ENCODE measurements at places on chromosomes 7 and 10. TPM values are rescaled to one million over a fixed set of nuclear protein-coding genes. Genes with fewer than 3 reads are reported as not detected.
A peak's percentile ranks its signal among the peaks of the same experiment; 100 is the strongest.

The DEPP1 gene
- 34.0 TPM for total RNA-seq

The NPTX2 gene
- not detected for total RNA-seq

The WASHC2C gene
- total RNA-seq, result 22.5 TPM

The LLCFC1 gene
- not detected for total RNA-seq

The C7orf57 gene
- total RNA-seq, result not detected

The LRRC17 gene
- 9.7 TPM for total RNA-seq

The EN2 gene
- total RNA-seq, result not detected

- H3K36me3 ChIP-seq, result no peaks in the 10 kb centered on the region
- peak; percentile 29 for DNase-seq
- H3K27ac ChIP-seq, result peak overlapping the region; percentile 38
- H3K4me3 ChIP-seq, result no peak overlapping the region
- peaks cover 18% of the 10 kb centered on the region for H3K4me1 ChIP-seq
- H3K27me3 ChIP-seq, result no peaks in the 10 kb centered on the region
Measured at GRCh38 chr7:24668927-24669635, 88.2 kb downstream of the GSDME start.

GRCh38 chr10:45274364-45274763 lies 41.0 kb downstream of the OR13A1 start:
- DNase-seq, result no peak
- H3K4me3 ChIP-seq, result no peak overlapping the region
- H3K4me1 ChIP-seq, result no peaks in the 10 kb centered on the region
- no peak overlapping the region for H3K27ac ChIP-seq

DNA sequence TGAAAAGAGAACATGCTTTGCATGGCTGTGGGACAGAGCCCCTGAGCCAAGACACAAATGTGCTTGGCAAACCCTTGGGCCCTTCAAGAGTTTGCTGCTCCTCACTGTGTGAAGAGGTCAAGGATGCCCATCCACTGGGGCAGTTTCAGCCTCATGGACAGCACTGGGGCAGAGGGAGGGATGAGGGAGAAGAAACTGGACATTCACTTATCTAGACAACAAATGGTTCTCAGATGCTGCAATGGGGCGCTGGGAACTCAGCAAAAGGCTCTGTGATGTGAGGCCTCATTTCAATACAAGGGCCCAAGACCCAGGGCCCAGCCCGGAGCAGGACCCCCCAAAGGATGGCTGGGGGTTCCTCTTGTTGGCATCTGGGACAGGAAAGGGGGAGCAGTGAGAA lies 49.1 kb downstream of the EBF3 start:
- H3K4me3 ChIP-seq, result no peak overlapping the region
- H3K27me3 ChIP-seq, result no peaks in the 10 kb centered on the region
- no peak for DNase-seq
- H3K36me3 ChIP-seq, result no peaks in the 10 kb centered on the region
- H3K27ac ChIP-seq, result no peak overlapping the region
- H3K4me1 ChIP-seq, result peaks cover 3% of the 10 kb centered on the region

DNA sequence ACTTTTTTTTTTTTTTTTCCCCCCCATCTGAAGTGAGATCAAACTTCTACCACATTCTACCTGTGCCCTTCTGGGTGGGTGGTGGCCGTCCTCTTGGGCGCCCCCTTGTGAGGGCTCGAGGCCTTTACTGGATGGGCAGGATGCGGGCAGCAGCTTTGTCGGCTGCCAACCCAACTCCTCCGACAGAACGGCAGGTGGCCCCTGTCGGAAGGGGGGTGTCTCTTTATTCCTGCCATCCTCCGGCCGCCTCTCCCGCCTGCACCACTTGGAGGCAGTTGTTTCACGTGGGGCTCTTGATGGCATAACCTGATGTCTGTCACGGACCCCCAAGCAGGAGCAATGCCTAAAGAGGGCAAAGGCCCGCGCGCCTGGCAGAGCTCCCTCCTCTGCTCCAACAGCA lies 31.0 kb downstream of the AMZ1 start:
- H3K4me1 ChIP-seq, result peaks cover 49% of the 10 kb centered on the region
- no peak for DNase-seq
- H3K36me3 ChIP-seq, result no peaks in the 10 kb centered on the region
- H3K4me3 ChIP-seq, result no peak overlapping the region
- no peaks in the 10 kb centered on the region for H3K27me3 ChIP-seq

GRCh38 chr10:91487911-91488582 lies 77.9 kb downstream of the HECTD2 start:
- H3K27ac ChIP-seq, result no peak overlapping the region
- DNase-seq, result no peak
- H3K4me1 ChIP-seq, result peaks cover 10% of the 10 kb centered on the region
- no peaks in the 10 kb centered on the region for H3K27me3 ChIP-seq
- H3K36me3 ChIP-seq, result no peaks in the 10 kb centered on the region

GRCh38 chr7:116786791-116787443 lies 75.5 kb upstream of the CAPZA2 start:
- H3K4me3 ChIP-seq, result no peak overlapping the region
- H3K27ac ChIP-seq, result no peak overlapping the region
- no peaks in the 10 kb centered on the region for H3K27me3 ChIP-seq
- no peaks in the 10 kb centered on the region for H3K4me1 ChIP-seq
- H3K36me3 ChIP-seq, result no peaks in the 10 kb centered on the region
- peak; percentile 40 for DNase-seq

DNA sequence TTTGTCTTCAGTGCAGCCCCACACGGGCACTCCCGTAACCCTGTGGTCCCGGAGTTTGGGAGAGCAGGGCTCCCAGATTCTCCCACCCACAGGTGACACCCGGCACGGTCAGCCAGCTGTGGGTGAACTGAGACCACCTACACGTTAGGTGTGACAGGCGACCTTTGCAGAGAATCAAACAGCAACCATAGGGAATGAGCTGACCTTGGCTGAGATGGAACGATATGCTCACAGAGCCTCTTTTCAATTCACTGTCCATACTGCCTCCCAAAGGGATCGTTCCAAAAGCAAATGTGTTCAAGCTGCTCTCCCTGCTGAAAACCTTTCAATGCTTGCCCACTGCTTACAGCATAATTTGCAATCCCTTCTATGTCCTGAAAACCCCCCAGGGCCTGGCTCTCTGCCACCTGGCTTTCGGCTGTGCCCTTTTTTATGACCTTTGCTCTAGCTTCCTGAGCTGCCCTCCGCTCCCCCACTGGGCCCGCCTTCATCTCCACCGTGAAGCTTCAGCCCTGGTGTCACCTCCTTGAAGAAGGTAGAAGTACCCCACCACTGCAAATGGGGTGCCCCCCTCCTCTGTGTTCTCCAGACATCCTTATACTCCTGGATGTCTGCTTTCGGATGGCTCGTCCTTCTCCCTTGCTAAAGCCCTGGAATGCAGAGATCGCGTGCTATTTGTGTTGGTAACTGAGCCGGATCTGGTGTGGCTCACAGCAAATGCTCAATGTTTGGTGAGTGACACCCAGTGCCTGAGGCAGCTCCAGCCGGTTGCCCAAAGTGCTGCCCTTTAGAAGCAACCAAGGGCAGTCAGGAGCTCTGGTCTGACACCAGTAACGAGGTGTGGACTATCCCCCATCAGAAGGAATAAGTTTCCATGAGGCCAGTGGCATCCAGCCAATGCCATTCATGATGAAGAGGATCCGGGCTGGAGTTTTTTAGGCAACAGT lies 90.4 kb downstream of the KIAA1549 start:
- peaks cover 9% of the 10 kb centered on the region for H3K36me3 ChIP-seq
- peak; percentile 21 for DNase-seq
- no peak overlapping the region for H3K4me3 ChIP-seq
- no peak overlapping the region for H3K27ac ChIP-seq

- peaks cover 28% of the 10 kb centered on the region for H3K36me3 ChIP-seq
- H3K4me1 ChIP-seq, result no peaks in the 10 kb centered on the region
- no peak overlapping the region for H3K27ac ChIP-seq
- H3K27me3 ChIP-seq, result no peaks in the 10 kb centered on the region
- H3K4me3 ChIP-seq, result peak overlapping the region; percentile 32
- peak; percentile 80 for DNase-seq
Measured at GRCh38 chr7:151125470-151125845, 39.2 kb downstream of the AGAP3 start.

- H3K4me1 ChIP-seq, result no peaks in the 10 kb centered on the region
- H3K27ac ChIP-seq, result no peak overlapping the region
- H3K4me3 ChIP-seq, result no peak overlapping the region
Measured at GRCh38 chr7:30655096-30655970, 26.9 kb downstream of the CRHR2 start.

- no peak overlapping the region for H3K4me3 ChIP-seq
- peaks cover 26% of the 10 kb centered on the region for H3K4me1 ChIP-seq
- no peaks in the 10 kb centered on the region for H3K36me3 ChIP-seq
Measured at GRCh38 chr10:78403781-78404180, 370.1 kb downstream of the RPS24 start.

- H3K36me3 ChIP-seq, result no peaks in the 10 kb centered on the region
- peaks cover 11% of the 10 kb centered on the region for H3K4me1 ChIP-seq
- H3K27ac ChIP-seq, result peak overlapping the region; percentile 49
- H3K4me3 ChIP-seq, result no peak overlapping the region
Measured at GRCh38 chr10:98567391-98568133, 120.8 kb upstream of the HPS1 start.

DNA sequence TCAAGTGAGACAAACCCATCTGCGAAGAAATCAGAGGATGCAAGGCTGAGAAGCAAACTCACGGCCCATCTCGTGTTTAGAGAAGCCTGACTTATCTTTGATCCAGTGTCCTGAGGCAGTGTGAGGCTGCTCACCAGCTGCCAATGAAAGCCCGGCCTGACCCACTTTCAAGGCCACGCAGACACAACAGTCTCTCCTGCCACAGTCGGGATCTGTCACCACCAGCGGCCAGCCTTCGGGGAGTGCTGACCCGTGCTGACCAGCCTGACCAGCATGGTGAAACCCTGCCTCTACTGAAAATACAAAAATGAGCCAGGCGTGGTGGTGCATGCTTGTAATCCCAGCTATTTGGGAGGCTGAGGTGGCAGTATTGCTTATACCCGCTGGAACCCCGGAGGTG lies 7.4 kb upstream of the DNAJB6 start:
- H3K27ac ChIP-seq, result no peak overlapping the region
- H3K4me3 ChIP-seq, result no peak overlapping the region
- no peaks in the 10 kb centered on the region for H3K4me1 ChIP-seq
- DNase-seq, result no peak
- H3K36me3 ChIP-seq, result no peaks in the 10 kb centered on the region

DNA sequence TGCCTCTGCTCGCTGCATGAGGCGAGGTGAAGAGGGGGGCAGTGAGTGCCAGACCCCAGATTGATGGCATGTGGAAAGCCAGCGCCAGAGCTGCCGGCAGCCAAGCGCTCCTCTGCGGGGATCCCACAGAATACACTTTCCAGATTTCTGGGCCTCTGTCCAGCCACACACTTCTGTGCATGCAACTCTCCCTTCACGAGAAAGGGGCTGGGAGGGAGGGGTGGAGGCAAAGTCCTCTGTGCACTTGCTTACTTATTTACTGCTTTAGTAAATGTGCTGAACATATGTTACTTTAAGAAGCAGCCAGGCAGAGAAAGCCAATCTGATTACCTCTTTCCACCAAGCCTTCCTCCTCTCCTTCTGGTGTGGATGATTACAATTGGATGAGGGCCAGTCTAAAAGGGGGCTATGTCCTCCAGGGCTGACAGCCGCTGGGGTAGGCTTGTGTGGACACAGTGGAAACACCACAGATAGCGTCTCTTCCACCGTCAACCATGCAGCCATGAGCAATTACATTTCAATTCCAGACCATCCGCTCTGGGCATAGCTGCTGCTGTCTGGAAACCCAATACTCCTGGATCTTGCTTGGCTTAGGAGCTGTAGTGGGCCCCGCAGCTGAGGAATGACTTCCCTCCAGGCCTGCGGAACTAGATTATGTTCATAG lies 322.8 kb upstream of the ANKRD30A start:
- DNase-seq, result no peak
- H3K36me3 ChIP-seq, result no peaks in the 10 kb centered on the region
- H3K27ac ChIP-seq, result no peak overlapping the region
- H3K4me3 ChIP-seq, result no peak overlapping the region
- H3K4me1 ChIP-seq, result peaks cover 11% of the 10 kb centered on the region

DNA sequence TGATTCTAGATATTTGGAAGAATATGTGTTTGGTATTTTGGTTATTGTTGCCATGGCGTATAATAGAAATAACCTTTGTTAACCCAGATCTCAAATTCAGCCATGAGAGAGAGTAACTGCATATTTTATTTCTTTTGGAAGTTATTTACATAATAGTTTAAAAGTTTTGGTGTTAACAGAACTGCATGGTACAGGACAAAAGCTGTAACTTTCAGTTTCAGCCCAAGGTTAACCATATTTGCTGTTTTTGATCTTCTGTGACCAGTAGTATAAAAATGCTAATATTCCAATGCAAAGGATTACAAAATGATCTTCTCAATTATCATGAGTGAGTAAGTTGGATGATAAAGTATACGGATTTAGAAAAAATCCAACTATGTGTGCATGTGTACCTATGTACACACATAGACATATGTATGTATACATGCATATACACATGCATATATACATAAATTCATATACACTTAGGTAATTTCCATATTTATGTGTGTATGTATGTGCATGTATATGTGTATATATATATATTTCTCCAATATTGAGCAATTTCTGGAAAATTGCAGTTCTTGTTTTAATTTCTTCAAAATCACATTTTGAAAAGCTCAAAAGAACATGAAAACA lies 38.0 kb upstream of the PIP4K2A start:
- no peak overlapping the region for H3K4me3 ChIP-seq
- no peaks in the 10 kb centered on the region for H3K4me1 ChIP-seq
- DNase-seq, result no peak
- H3K27ac ChIP-seq, result no peak overlapping the region
- H3K36me3 ChIP-seq, result no peaks in the 10 kb centered on the region

DNA sequence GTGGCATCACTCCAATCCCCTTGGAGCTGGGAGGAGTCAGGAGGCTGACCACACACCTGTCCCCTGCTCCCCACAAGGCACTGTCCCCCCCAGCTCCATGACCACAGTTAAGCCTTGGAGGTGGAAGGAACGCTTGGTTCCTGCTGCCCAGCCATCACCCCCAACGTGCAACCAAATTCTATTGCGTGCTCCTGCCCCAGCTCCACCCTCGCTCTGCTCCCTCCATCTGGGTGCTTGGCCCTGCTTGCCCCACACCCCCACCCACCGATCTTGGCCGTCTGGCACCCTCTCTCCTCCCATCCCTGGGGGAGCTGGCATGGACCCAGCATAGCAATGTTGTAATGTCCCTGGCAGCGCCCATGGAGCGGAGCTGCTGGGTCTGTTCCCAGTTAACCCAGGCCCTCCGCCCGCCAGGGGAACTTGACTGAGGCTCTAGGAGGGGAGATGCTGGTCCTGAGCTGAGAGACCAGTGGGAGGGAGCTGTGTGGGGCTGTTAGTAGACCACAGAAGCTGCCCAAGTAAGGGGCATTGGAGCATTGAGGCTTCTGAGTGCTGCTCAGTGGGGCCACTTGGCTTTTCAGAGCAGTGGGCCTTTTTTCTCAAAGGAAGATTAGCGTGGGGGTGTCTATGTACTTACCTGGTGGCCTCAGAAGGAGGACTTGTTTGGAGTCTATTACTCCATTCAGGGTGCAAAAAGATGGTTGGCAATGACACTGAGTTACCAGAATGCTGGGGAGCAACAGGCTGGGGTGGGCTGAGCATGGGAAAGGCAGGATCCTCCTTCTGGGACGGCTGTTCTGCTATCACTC lies 1.1 kb downstream of the EPHB6 start:
- no peak overlapping the region for H3K27ac ChIP-seq
- H3K27me3 ChIP-seq, result no peaks in the 10 kb centered on the region
- DNase-seq, result peak; percentile 78
- H3K4me1 ChIP-seq, result peaks cover 22% of the 10 kb centered on the region
- H3K4me3 ChIP-seq, result no peak overlapping the region
- no peaks in the 10 kb centered on the region for H3K36me3 ChIP-seq

- H3K4me1 ChIP-seq, result peaks cover 13% of the 10 kb centered on the region
- no peak overlapping the region for H3K4me3 ChIP-seq
- no peak overlapping the region for H3K27ac ChIP-seq
- no peaks in the 10 kb centered on the region for H3K27me3 ChIP-seq
- no peaks in the 10 kb centered on the region for H3K36me3 ChIP-seq
- no peak for DNase-seq
Measured at GRCh38 chr7:70719125-70719524, 412.8 kb upstream of the GALNT17 start.

Measured in cardiac muscle cell (in vitro differentiated cells and primary cell).